ENCODE measurements at places on chromosomes 16 and 17.

GRCh38 chr17:78961571-78961970 lies 18.2 kb downstream of the LGALS3BP start:
- DNase-seq, result no peak

DNA sequence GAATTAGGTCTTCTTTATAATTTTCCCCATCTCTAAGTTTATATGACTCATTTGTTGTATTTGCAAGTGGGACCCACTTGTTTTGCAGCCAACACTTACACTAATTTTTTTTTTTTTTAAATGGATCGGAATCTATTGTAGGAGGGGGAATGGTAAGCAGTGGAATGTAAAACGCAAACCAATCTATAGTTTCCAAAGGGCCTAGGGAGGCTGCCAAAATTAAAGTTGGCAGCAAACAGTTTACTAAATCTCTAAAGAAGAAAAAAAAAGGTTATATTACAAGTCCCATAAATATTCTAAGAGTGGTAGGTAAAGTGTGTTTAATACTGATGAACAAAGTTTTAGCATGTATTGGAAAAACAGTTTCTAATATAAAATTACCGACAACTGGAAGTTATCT lies 416.8 kb upstream of the SALL1 start:
- no peak for DNase-seq

GRCh38 chr17:77690271-77691161 lies 268.0 kb upstream of the TNRC6C start:
- peak; percentile 45 for DNase-seq

- peak; percentile 66 for DNase-seq
Observed at GRCh38 chr17:17824119-17824782, 12.5 kb downstream of the SREBF1 start.

GRCh38 chr16:19522760-19523159 lies 862 bp upstream of the GDE1 start:
- DNase-seq, result no peak

DNA sequence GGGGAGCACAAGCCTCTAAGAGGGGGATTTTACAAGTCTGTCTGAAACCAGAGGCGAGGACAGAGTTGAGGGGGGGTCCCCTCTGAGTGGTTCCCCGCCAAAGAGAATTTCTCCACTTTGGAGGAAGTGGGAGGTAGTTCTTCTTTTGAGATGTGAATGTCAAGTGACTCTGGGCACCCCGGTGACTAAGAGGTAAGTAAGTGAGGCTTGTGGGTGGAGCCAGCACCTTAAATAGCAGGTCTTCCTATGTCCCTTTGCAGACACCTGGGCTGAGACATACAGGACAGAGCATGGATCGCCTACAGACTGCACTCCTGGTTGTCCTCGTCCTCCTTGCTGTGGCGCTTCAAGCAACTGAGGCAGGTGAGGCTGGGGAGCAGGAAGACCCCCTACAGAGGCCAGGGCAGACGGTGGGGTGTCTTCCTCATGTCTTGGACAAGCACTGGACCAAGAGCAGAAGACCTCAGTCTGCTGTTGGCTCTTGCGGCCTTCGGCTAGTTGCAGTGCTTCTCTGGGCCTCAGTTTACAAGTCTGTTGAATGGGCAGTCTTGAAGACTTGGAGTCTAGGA lies at the start of gene CCL22:
Gene CCL22 (plus strand): TSS at position 257 of the 569 bp plus-strand sequence. CDS start 34 bp downstream, at position 291.
- no peak for DNase-seq

- peak; percentile 83 for DNase-seq
Observed at GRCh38 chr17:66567234-66568170, 265.1 kb downstream of the PRKCA start.

- DNase-seq, result peak; percentile 87
Observed at GRCh38 chr16:66751303-66751991, at the start of gene DYNC1LI2. Gene DYNC1LI2, minus strand, starts transcription at chr16:66751609. Its CDS starts 18 bp downstream, at chr16:66751591.

GRCh38 chr16:86676254-86676670 lies 97.9 kb downstream of the FOXL1 start:
- no peak for DNase-seq

GRCh38 chr17:55390364-55390977 lies 31.2 kb downstream of the MMD start:
- no peak for DNase-seq

GRCh38 chr17:7977805-7978204 lies 24.6 kb upstream of the GUCY2D start:
- DNase-seq, result no peak

GRCh38 chr17:57915544-57915943 lies 39.7 kb downstream of the CUEDC1 start:
- DNase-seq, result no peak

DNA sequence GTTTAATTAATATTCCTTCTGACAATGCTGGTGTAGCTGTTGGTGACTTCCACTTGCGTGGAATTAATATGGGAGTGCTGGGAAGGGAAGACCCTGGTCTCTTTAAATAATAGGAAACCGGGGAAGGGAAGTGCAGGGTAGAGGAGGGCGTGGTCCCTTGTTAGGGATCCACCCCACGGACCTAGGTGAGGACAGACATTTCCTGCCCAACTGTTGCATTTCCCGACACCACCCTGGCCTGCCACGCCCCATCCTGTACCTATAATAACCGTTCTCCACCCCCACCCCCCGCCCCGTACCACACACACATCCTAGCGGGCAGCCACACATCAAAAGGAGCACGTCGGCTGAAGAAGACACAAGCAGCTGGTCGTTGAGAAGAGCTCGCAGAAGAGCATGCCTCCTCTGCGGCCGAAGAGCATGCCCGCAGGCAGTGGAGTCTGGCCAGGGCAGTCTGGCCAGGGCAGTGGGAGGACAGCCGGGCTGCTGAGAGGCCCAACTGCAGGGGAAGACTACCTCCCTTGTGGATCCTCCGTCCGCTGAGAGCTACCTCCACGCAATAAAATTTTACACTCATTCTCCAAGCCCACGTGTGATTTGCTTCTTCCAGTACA lies 36.8 kb upstream of the MMD start:
- no peak for DNase-seq

DNA sequence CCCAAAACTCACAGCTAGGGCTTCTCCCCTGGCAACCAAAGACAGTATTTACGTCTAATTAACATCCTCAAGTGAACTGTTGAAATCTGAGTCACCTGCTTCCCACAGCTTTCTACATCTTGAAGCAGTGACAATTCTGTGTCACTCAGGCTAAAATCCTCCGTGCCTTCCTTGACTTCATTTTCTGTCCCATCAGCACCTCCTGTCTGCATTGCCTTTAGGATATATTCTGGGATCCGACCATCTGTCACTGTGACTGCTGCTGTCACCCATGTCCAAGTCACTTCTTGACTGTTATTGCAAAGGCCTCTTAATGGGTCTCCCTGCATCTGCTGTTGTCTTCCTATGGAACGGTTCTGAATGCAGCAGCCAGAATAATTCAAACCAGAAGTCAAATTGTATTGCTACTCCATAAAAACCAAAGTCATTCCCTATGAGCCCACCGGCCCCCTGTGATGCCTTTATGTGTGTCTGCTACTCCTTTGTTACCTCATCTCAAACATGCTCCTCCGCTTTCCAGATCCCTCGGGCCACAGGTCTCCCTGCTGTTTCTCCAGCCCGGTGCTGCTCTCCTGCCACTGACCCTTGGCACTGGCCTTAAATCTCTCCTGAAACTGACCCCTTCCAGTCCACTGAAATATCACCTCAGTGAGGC lies 56.9 kb downstream of the WWP2 start:
- no peak for DNase-seq

GRCh38 chr17:57357830-57358430 lies 101.6 kb downstream of the MSI2 start:
- DNase-seq, result no peak

DNA sequence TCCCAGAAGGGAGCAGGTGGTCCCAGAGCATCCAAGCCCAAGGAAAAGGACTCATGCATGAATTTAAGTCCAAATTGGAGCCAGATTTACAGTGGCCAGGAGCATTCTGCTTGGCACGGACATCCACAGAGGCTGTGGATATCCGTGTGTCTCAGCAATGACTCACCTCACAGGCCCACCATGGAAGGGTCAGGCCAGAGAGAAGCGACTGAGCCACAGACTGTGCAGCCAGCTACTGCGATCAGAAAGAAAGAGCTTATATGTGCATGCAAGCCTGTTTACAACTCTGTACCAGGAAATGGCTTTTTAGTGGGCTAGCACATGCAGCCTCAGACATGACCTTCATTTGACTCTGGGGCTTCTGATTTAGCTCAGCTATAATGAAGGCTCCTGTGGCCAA lies 231.0 kb downstream of the C16orf95 start:
- DNase-seq, result no peak

- DNase-seq, result no peak
Observed at GRCh38 chr17:5943232-5943631, 126.9 kb upstream of the WSCD1 start.

GRCh38 chr17:32141258-32141657 lies 1.0 kb upstream of the RHOT1 start:
- DNase-seq, result no peak

GRCh38 chr16:21159281-21159951 lies 942 bp downstream of the LDAF1 start:
- DNase-seq, result no peak

DNA sequence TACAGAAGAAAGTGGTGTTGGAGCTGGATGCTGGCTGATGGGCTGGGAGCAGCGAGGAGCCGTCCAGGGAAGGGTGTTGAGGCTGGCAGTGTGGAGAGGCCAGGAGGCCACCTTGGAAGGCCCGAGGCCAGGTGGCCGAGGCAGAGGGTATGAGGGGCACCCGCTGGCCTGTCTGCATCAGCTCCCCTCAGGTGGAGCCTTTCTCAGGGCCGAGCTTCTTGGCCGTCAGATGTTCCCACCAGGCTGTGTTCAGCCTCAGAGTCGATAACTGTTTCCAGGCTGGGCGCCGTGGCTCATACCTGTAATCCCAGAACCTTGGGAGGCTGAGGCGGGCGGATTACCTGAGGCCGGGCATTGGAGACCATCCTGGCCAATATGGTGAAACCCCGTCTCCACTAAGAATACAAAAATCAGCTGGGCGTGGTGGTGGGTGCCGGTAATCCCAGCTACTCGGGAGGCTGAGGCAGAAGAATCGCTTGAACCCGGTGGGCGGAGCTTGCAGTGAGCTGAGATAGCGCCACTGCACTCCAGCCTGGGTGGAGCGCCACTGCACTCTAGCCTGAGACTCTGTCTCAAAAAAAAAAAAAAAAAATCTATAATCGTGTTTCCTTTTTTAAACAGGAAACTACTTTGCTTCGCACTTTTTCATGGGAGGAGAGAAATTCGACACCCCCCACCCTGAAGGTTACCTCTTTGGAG lies 25.3 kb downstream of the MGRN1 start:
- DNase-seq, result no peak

DNA sequence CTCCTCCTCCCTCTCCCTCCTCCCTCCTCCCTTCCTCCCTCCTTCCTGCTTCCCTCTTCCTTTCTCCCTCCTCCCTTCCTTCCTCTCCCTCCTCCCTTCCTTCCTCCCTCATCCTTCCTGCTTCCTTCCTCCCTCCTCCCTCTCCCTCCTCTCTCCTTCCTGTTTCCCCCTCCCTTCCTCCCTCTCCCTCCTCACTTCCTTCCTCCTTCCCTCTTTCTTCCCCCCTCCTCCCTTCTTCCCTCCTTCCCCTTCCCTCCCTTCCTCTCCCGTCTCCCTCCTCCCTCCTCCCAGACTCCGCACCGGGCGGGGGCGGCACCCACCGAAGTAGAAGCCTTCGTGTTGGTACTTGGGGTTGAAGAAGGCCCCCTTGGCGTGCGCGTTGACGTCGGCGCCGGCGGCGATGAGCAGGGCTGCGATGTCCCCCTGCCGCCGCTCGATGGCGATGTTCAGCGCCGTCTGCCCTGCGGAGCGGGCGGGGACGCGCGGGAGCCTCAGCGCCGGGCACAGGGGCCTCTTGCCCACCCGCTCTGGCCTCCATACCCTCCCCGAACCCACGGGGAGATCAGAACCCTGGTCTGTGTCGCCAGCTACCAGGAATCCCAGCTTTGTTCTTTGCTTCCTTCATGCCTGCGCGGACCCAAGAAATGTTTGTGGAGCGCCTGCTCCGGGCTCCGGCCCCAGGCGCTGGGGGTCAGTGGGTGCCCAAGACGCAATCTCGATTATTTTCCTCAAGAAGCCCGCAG lies 22.2 kb downstream of the TRPV3 start:
- peak; percentile 25 for DNase-seq

DNA sequence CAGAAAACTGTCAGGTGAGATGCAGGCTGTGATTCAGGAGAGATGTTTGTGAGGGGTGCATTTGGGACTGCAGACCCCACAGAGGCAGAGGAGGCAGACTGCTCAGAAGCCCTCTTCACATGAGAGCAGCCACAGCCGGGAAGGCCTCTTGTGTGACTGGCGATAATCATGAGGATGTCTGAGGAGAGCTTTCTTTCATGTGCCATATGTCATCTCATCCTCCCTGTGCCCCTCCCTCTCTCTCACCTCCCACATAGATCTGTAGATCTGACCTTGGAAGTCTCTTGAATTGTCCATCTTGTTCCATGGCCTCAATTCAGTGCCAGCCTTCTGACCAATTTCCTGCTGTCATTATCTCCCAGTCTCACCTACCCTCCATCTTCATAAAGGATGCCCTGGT lies 50.5 kb downstream of the EPN2 start:
- DNase-seq, result no peak

DNA sequence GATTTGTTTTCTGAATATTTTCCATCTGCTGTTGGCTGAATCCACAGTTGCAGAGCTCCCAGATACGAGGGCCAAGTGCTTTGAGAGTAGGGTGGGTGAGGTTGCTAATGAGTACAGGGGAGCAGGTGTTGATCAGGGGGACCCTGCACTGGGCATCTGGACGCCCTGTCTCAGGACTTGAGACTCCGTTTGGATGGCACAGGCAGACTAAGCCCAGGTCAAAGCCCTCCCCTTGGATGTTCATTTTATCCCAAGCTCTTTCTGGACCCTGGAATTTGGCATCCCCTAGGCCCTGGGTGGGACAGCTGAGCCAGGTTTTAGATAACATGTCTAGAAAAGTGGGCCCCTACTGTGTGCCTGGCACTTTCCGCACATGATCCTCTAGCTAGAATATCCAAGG lies 12.1 kb downstream of the USP6 start:
- DNase-seq, result no peak

DNA sequence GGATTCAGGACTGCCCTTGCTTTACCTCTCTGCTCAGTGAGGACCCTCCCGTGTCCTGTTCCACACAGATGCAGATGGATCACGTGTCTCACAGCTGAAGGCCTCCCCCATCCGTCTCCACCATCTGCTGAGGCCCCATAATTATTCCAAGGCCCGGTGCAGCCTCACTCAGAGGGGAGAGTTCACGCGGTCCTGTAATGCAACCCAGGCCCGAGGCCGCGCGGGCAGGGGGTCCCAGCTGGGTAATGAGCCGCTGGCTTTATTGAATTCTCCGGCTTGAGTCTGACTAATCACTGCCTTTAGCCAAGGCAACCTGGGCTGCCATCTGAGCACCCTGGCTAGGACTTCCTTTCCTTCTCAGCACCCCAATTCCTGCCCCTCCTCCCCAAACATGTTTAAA lies 4.4 kb upstream of the WFIKKN2 start:
- no peak for DNase-seq

All from BE2C (cell line).